NCI-H146 (cell line): ENCODE measurements at places on chromosomes 6 and 20.

GRCh38 chr6:109669811-109670210 lies 21.2 kb downstream of the AK9 start:
- no peak for DNase-seq

- peak; percentile 93 for DNase-seq
Measured at GRCh38 chr20:16926626-16927430, 178.7 kb downstream of the OTOR start.

GRCh38 chr6:163490826-163491577 lies 76.5 kb downstream of the QKI start:
- DNase-seq, result no peak

DNA sequence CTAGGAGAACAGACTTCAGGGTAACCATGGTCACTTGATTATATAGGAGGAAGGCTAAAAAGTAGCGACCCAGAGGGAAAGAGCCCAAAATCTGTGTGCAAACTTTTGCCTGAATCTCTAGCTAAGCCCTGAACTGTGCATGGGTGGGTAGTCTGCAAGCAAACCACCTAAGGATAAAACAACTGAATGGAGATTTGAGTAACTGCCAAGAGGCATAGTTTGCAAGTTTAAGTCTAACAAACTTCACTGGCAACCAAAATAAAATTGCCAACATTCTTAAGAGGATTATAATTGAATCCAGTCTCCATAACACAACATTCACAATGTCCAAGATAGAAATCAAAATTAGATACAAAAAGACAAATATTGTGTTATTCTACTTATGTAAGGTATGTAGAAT lies 192.0 kb upstream of the PLN start:
- DNase-seq, result no peak

- no peak for DNase-seq
Measured at GRCh38 chr6:1110941-1111349, 201.0 kb upstream of the FOXQ1 start.

GRCh38 chr6:4511641-4512020 lies 264.6 kb upstream of the CDYL start:
- DNase-seq, result no peak

GRCh38 chr20:58753922-58754551 lies 61.4 kb downstream of the NPEPL1 start:
- no peak for DNase-seq

DNA sequence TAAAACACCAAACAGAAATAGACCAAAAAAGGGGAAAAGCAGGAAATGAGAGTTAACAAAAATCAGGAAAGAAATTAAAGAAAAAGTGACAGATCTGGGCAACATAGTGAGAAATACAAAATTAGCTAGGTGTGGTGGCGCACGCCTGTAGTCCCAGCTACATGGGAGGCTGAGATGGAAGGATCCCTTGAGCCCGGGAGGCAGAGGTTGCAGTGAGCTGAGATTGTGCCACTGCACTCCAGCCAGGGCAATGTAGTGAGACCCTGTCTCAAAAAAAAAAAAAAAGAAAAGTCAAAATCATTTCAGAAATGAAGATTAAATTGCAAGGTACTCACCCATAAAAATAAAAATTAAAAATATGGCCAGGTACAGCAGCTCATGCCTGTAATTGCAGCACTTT lies 13.0 kb upstream of the GRM4 start:
- no peak for DNase-seq

- no peak for DNase-seq
Measured at GRCh38 chr6:84304881-84305280, 77.4 kb upstream of the CEP162 start.

- DNase-seq, result no peak
Measured at GRCh38 chr20:33676121-33676520, 1.9 kb upstream of the NECAB3 start.

DNA sequence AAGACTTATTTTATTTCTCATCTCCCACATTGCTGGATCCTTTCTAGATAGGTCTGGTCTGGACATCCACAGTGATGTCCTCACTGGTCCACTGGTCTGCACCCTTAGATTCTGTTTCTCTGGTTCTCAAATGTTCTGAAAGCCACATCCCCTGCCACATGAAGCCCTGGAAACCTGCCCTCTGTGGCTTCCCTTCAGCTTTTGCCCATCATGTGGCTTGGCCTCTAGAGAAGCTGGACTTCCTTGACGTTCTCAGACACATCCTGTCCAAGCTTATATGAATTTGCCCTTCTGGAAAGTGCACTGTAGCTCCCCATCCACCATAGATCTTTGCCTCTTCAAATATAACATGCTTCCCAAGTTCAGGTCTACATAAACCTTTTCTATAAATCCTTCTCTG lies 18.5 kb downstream of the CST4 start:
- DNase-seq, result no peak

- no peak for DNase-seq
Measured at GRCh38 chr20:62370807-62371587, 3.9 kb upstream of the LAMA5 start.

GRCh38 chr20:58399926-58400325 lies 10.9 kb downstream of the VAPB start:
- no peak for DNase-seq

- no peak for DNase-seq
Measured at GRCh38 chr20:16314320-16314719, 258.9 kb downstream of the KIF16B start.

GRCh38 chr6:167965592-167966539 lies 31.6 kb upstream of the KIF25 start:
- DNase-seq, result no peak

GRCh38 chr6:44715188-44715587 lies 327.7 kb downstream of the CDC5L start:
- DNase-seq, result no peak

DNA sequence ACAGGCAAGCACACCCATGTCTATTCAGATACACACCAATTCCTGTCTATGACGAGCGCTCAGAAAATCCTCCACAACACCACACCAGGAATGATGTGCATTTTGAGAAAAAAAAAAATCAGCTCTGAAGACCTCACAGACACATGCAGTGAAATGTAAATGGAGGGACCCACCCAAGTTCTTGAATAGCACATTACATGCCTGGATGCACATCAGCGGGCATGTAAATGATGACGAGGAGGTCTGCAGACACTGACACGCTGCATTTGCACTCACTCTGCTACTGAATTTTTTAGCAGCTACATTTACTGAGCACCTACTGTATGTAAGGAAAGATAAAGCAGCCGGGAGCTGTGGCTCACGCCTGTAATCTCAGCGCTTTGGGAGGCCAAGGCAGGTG lies 14.7 kb downstream of the NRSN2 start:
- DNase-seq, result peak; percentile 30

DNA sequence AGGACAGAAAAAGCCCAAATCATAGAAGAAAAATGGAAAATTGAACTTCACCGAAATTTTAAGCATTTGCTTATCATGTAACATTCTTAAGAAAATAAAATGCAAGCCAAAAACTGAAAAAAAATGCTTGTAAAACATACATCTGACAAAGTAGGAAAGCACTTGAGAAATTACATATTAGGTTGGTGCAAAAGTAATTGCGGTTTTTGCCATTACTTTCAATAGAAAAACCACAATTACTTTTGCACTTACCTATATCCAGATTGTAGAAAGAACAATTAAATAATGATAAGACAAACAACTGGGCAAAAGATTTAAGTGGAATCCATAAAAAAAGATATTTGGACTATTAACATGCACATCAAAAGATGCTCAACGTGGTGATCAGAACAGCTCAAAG lies 146.2 kb downstream of the TBXT start:
- DNase-seq, result no peak

- DNase-seq, result no peak
Measured at GRCh38 chr6:80767808-80768207, 661.3 kb downstream of the BCKDHB start.

GRCh38 chr20:635028-635892 lies 17.7 kb downstream of the SRXN1 start:
- no peak for DNase-seq

DNA sequence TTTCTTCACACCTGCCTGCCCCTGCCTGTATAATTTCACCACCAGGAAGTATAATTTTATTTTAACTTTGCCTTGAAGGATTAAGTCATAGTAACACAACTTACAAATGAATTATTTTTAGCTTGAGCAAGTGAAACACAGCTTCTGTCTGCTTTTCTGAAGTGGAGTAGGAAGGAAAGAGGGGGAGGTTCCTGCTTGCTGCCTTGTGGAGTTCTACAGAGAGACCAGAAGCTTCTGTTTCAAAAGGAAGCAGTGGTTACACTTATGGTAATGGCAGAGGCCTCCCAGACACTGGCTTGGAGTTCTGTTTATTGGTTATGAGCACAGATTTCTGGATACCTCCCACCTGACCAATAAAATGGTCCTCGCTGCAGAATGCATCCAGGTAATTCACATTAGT lies 159.6 kb downstream of the TMEM200A start:
- DNase-seq, result no peak

DNA sequence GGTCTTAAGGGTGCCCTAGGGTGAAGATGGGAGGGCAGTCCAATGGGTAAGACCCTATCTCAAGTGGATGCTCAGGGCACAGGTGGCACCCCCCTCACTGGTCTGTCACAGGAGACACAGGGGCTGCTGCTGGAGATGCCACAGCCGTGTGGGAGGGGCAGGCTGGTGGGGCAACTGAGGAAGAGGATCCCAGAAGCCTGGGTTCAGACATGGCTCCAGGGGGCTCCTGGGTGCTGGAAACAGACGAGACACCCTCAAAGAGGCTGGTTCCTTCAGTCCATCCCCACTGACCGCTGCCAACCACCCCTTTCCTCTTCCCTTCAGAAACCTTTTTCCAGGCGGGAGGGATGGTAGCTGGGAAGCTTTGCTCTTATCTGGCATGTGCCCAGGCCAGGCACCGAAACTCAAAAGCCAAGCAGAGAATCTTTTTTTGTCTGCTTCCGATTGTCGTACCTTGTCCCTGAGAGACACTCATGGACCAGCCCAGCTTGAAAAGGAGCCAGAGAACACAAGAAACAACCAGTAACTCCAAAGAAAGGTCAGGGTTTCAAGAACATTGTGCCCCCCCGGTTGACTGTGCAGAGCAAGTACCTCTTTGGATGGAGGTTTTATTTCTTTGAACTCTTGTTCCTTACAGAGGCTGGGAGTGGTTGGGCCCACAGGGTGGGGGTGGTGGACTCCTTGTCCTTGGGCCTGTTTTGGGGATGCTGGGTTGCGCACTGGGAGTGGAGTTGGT lies 28.5 kb upstream of the EMILIN3 start:
- no peak for DNase-seq

DNA sequence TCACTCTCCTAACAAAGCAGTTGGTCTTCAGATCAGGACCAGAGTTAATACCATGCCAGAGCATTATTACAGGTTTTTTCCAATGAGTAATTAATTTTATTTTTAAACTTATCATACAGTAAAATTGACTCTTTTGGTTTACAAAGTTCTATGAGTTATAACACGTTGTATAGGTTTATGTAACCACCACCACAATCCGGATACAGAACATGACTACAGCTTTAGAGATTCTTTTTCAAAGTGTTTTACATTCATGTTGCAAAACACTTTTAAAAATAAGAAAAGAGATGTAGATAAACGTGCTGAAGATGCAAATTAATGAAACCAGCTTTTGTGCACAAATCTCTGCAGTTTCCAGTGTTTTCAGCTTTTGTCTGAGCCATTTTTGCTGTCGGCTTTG lies 1.5 kb upstream of the TPBG start:
- no peak for DNase-seq

DNA sequence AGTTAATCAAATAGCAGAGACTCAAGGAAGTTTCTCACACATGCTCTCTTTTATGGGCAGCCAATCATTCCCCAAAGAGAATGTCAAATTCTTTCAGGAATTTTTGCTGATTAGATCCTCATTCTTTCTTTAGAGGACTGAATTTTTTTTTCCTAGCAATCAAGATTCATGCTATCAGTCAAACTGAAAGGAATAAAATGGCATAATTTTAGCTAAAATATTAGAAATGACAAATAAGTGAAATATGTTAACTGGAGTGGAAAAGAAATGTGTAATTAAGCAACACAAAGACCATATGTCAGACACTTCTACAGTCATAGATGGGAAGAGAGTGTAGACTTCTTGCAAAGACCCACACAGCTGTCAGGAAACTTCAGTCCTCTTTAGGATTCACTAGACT lies 242.3 kb upstream of the RNF217 start:
- no peak for DNase-seq

DNA sequence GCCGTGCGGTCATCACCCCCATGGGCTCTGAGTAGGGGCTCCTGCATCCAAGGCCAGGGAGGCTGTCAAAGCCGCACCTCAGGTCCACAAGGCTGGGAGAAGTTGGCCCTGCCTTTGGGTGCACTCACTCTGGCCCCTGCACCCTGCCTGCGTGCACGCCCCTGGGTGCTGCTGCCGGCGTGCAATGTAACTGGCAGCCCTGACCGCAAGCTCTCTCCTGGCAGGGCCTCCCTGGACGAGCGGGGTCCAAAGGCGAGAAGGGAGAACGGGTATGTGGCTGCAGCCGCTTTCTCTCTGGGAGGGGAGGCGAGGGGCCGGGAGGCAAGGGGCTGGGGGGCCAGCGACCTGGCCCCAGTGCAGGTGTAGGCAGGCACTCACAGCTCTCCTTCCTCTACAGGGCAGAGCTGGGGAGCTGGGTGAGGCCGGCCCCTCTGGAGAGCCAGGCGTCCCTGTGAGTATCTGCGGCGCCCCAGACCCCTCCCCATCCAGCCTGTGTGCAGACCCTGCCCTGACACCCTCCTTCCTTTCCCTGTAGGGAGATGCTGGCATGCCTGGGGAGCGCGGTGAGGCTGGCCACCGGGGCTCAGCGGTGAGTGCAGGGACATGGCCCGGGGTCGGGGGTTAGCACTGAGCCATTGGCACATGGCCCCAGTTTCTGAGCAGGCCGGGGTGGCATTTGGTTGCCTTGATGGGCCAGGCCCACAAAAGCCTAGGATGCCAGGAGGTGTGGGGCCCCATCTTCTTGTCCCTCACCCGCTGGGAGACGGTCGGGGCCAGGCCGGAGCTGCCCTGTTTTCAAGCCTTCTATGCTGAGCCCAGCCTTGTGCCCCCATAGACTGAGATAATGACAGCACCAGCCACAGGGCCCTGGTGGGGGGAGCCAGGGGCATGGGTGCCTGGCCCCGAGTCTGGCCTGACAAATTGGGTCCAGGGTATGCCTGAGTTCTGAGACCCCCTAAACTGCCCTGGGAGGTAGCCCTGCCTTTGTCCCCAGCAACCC lies 12.7 kb downstream of the COL9A3 start:
- DNase-seq, result no peak

GRCh38 chr6:19492636-19493405 lies 344.3 kb upstream of the ID4 start:
- DNase-seq, result no peak

DNA sequence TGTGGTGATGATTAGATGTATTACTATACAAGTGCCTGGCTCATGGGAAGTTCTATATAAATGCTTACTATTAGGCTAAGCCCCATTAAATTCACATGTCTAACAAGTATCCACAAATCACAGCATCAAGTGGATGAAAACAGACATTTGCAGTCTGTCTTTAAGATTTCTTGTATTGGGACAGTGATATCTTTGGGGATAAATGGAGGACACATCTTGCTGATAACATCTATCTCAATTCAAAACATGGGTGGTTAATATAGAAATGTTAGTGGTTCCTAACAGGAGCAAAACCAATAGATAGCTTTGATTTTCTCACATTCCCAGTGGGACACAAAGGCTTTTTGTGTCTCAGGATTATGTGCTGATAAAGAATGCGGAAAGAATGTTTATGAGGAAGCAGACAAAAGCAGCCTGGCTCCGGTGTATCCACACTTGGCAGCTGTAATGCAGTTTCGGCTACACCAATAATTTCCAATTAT lies 29.3 kb downstream of the PTPRK start:
- no peak for DNase-seq

GRCh38 chr6:144922120-144922722 lies 637.1 kb downstream of the UTRN start:
- DNase-seq, result no peak

- DNase-seq, result no peak
Measured at GRCh38 chr20:8367689-8368088, 235.6 kb downstream of the PLCB1 start.

- DNase-seq, result no peak
Measured at GRCh38 chr6:36285187-36285671, 15.4 kb downstream of the PNPLA1 start.
